IPS DF 19.7 (cell line): ENCODE measurements at places on chromosomes 5 and 9.
A peak's percentile ranks its signal among the peaks of the same experiment; 100 is the strongest.

GRCh38 chr9:18906656-18907395, 126.2 kb downstream of the SAXO1 start:
- DNase-seq, result no peak

- peak; percentile 38 for DNase-seq
These were observed 275.1 kb downstream of the SLF1 start for GRCh38 chr5:94893412-94894135.

- peak; percentile 52 for DNase-seq
These were observed 121.2 kb upstream of the LPCAT1 start for GRCh38 chr5:1644810-1645571.

- no peak for DNase-seq
These were observed 64.3 kb upstream of the S1PR3 start for GRCh38 chr9:88926781-88927505.

GRCh38 chr5:123803359-123803758, 291.4 kb downstream of the CSNK1G3 start:
- no peak for DNase-seq

GRCh38 chr5:94776167-94776566, 157.7 kb downstream of the SLF1 start:
- DNase-seq, result no peak

- DNase-seq, result no peak
These were observed 8.0 kb downstream of the SYNPO start for GRCh38 chr5:150648294-150649107.
